ENCODE measurements at places on chromosomes 2 and 18.

GRCh38 chr2:42835577-42836371 lies 43.4 kb upstream of the HAAO start:
- DNase-seq: no peak

- DNase-seq: peak; percentile 60
Measured at GRCh38 chr2:61793389-61793836, 60.4 kb downstream of the FAM161A start.

GRCh38 chr2:174051741-174052583 lies 86.8 kb upstream of the SP3 start:
- DNase-seq: no peak

DNA sequence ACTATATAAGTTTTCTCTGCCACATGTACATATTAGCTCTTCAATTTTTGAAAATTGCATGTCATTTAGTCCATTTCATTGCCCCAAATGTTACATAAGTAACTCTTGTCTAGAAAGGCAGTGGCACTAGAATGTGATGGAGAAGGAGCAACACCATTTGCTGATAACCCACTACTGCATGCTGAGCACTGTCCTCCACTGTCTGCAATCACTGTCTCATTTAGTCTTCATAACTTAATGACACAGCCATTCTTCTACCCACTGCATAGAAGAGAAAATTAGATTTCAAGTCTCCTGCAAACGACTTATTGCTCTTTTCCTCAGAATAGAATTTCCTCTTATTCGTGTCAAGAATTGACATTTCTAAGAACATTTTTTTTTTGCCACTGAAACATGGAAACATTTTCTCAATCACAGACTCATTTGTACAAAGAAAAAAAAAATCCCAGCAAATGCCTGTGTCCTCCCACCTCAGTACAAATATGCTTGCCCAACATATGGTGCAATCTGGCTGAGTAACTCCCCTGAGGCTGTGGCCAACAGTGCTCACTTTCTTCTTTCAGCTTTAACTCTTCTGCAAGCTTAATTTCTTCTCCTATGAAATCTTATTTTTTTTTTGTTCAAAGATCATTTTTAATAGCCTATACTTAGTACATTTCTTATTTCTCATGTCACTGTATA lies 768.6 kb upstream of the HS6ST1 start:
- no peak for DNase-seq

DNA sequence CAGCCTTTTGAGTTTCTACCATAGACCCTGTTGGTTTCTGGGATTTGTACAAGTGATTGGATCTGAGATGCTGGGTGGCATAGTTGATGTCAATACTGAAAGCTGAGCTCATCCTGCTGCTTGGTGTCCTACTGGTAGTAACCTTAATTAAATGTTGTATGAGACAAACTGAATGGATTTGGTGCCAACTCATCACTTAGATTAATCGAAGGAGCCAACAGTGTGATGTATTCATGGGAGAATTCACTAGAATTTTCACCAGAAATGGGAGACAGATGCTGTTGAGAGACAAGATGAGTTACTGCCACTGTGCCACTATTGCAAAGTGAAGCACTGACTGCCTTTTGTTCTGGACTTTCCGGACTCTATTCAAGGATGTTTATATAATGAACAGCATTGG lies 158.5 kb downstream of the THADA start:
- no peak for DNase-seq

GRCh38 chr18:44981121-44981520 lies 300.4 kb downstream of the SETBP1 start:
- DNase-seq: no peak
